ENCODE measurements at places on chromosomes 2 and 18.

DNA sequence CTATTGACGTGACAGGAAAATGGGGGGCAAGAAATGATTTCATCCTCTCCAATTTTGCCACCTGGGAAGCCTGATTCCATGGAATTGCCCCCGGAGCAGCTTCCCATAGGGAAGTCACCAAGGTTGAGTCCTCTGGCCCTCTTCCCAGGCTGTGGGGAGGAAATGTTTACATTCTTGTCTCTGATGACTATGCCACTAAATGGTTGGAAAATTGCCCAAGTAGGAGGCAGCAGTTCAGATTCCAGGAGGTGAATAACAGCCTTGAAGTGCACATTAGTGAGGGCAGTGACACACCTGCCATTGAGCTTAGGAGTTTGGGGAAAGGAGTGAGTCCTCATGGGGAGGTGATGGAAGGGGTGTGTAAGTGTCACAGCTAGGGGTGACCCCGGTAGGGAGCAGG lies 449.2 kb upstream of the DCC start:
- DNase-seq = no peak

- DNase-seq = no peak
These were observed 179.0 kb downstream of the ASXL3 start for GRCh38 chr18:33757037-33757436.

DNA sequence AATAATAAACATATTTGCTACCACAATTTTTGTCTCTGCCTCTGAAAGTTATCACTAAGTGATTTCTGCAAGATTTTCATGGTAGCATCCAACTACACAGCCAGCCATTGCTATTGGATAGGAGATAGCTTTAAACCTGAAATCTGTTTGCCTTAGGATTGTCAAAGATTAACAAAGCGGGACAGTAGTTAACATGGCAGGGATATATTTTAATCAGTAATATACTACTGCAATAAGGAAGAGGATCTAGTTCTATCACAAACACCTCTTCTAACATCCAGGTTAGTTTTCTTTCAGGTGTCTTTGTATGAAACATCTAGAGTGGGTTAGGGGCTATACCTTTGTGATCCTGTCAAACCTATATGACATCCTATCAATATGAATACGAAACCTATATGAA lies 641.3 kb downstream of the DPP10 start:
- no peak for DNase-seq

DNA sequence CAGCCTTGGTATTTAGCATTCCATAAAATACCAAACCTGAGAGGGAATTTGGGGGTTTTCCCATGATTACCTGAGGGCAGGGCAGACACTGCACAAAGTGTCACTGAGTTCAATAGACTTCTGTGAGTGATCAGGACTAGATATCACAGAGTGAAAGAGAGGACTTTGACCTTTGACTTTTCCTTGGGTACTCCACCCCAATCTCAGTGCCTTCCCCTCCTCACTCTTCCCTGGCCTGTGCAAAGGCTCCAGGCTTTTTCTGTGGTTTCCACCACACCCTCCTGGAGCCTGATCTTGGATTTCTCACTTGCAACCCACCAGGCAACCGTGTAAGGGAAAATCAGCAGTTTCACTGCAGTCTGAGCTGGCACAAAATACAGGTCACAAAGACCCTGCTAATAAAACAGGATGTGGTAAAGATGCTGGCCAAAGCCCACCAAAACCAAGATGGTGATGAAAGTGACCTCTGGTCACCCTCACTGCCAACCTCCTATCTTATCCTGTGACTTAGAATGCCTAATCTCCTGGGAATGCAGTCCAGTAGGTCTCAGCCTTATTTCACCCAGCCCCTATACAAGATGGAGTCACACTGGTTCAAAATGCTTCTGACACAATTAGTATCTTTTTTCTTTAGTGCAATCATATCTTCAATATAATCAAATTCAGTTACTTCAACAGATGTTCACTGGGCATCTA lies 64.0 kb downstream of the BOD1L2 start:
- DNase-seq = no peak

DNA sequence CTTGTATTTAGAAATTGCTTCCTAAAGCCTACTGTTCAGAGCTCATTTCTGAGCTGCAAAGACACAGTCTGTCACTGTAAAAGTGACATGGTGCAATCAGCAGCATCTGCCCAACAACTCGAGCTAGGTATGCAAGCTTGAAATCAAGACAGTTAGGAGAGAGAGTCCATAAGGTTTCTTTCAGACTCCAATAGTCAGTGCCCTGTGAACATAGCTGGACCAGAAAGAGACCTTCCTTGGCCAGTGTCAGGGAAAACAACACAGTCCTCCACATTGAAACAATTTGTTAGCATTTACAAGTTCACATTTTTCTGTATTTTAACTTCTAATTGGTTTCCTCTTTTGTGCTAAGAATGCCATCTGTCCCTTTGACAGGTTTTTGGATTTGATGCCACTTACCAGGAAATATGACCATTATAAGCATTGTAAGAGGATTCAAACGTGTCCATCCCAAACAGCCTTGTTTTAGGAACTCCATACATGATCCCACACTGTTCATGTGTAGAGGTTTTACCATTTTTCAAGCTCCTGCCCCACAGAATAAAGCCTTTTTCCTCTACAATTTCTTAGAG lies 8.9 kb upstream of the MYCN start:
- no peak for DNase-seq

- DNase-seq = peak; percentile 57
These were observed 27.0 kb upstream of the CASP8 start for GRCh38 chr2:201233192-201233811.

- DNase-seq = no peak
These were observed 70.9 kb downstream of the ACVR1C start for GRCh38 chr2:157557770-157558169.

Measured in stimulated activated CD4-positive, alpha-beta T cell treated with anti-CD3 and anti-CD28 coated beads, Interleukin-1b, Interleukin-23, amount 100 ng/mL, for 1 hour (primary cell).